ENCODE measurements at places on chromosomes 12 and 14. TPM values are rescaled to one million over a fixed set of nuclear protein-coding genes. Genes with fewer than 3 reads are reported as not detected.
A peak's percentile ranks its signal among the peaks of the same experiment; 100 is the strongest.

The KRT75 gene
- not detected for total RNA-seq

GRCh38 chr14:45904314-45904713, 651.3 kb upstream of the MIS18BP1 start:
- no peak for DNase-seq

- DNase-seq = no peak
Measured at GRCh38 chr12:14452865-14453264, 87.4 kb downstream of the ATF7IP start.

GRCh38 chr14:100771121-100771800, 44.6 kb downstream of the DLK1 start:
- DNase-seq = no peak

- no peak for DNase-seq
Measured at GRCh38 chr12:58850826-58851225, 69.5 kb downstream of the LRIG3 start.

- peak; percentile 68 for DNase-seq
Measured at GRCh38 chr14:60196291-60196690, 31.1 kb upstream of the DHRS7 start.

GRCh38 chr14:61695695-61696527, 598 bp downstream of the HIF1A start:
- peak; percentile 72 for DNase-seq
